ENCODE measurements at places on chromosomes 1 and 21. TPM values are rescaled to one million over a fixed set of nuclear protein-coding genes. Genes with fewer than 3 reads are reported as not detected.

Gene S100B
- 4.9 TPM for total RNA-seq

Gene PROX1
- 36.9 TPM for total RNA-seq

- H3K27me3 ChIP-seq: no peaks in the 10 kb centered on the region
- DNase-seq: no peak
- no peaks in the 10 kb centered on the region for H3K36me3 ChIP-seq
- no peak overlapping the region for H3K4me3 ChIP-seq
- no peak overlapping the region for H3K27ac ChIP-seq
- H3K4me1 ChIP-seq: no peaks in the 10 kb centered on the region
These were observed 323.0 kb upstream of the PLD5 start for GRCh38 chr1:242847390-242847993.

DNA sequence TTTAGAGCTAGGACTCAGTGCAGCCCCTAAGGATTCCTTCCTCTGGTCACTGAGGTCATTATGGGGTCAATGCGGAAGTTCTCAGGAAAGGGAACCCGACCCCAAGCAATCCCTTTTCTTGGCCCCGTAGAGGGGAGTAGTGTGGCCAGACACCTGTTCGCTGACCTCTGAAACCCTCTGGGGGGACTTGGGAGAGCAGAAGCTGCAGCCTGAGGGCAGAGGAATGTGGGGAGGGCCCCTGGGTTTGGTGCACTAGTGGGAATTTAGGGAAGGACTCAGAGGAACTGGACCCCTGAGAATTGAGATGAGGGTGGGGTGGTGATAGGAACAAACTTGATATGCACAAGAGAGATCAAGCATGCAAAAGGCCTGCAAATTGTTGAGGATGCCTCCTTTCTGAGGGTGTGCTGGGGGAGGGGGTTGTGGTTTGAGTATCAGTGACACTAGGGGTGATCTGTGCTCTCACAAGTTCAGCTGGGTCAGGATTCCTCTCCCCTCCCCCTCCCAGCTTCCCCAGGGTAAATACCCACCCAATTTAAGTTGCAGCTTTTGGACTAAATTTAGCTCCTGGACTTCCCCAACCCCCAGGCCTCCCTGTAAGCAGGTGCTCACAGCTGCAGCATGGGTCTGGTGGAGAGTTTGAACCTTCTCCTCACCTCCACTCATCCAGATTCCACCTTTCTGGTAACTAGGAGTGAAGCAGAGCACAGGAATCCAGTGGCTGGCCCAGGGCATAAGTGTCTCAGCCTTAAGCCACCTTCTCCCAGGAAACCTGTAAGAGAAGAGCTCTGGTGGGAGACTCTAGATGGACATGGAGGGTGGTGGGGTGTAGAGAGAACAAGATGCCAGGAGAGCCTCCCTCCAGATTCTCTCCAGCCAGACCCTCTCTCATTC is 13.5 kb downstream of the ADAMTSL4 start:
- peaks cover 80% of the 10 kb centered on the region for H3K4me1 ChIP-seq
- peak overlapping the region; percentile 36 for H3K4me3 ChIP-seq
- H3K27me3 ChIP-seq: no peaks in the 10 kb centered on the region
- no peaks in the 10 kb centered on the region for H3K36me3 ChIP-seq

GRCh38 chr1:91546301-91546581 is 45.6 kb downstream of the CDC7 start:
- no peak for DNase-seq
- H3K36me3 ChIP-seq: no peaks in the 10 kb centered on the region
- no peaks in the 10 kb centered on the region for H3K27me3 ChIP-seq
- no peak overlapping the region for H3K4me3 ChIP-seq
- no peaks in the 10 kb centered on the region for H3K4me1 ChIP-seq
- H3K27ac ChIP-seq: no peak overlapping the region

GRCh38 chr1:46284597-46285564 is 18.5 kb downstream of the LRRC41 start:
- no peak overlapping the region for H3K27ac ChIP-seq
- H3K4me3 ChIP-seq: no peak overlapping the region
- H3K36me3 ChIP-seq: peaks cover 31% of the 10 kb centered on the region
- no peaks in the 10 kb centered on the region for H3K27me3 ChIP-seq

- no peaks in the 10 kb centered on the region for H3K36me3 ChIP-seq
- H3K4me3 ChIP-seq: no peak overlapping the region
- H3K4me1 ChIP-seq: no peaks in the 10 kb centered on the region
- H3K27me3 ChIP-seq: no peaks in the 10 kb centered on the region
These were observed 113.4 kb upstream of the F3 start for GRCh38 chr1:94654919-94655318.

GRCh38 chr21:26888931-26889330 is 43.7 kb upstream of the ADAMTS1 start:
- no peak overlapping the region for H3K4me3 ChIP-seq
- H3K36me3 ChIP-seq: no peaks in the 10 kb centered on the region
- peak; percentile 63 for DNase-seq
- H3K27me3 ChIP-seq: no peaks in the 10 kb centered on the region
